ENCODE measurements at places on chromosomes 5 and 9.

- no peak for DNase-seq
Observed at GRCh38 chr5:86951761-86952160, 315.9 kb upstream of the RASA1 start.

- DNase-seq: no peak
Observed at GRCh38 chr5:178590141-178590923, at the start of gene COL23A1. TSS of gene COL23A1 (minus strand) at chr5:178590393.

DNA sequence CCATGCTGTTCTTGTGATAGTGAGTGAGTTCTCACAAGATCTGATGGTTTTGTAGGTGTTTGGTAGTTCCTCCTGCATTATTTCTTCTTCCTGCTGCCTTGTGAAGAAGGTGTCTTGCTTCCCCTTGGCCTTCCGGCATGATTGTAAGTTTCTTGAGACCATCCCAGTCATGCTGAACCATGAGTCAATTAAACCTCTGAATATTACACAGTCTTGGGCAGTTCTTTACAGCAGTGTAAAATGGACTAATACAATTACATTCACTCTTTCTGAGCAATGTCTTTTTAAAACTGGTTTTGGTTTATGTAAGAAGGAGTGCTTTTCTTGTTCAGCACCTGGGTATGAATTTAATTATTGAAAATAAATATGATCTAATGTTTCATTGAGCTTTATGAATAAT is 50.7 kb upstream of the ARRDC3 start:
- DNase-seq: no peak

GRCh38 chr9:136114610-136115009 is 4.1 kb downstream of the TMEM250 start:
- no peak for DNase-seq

DNA sequence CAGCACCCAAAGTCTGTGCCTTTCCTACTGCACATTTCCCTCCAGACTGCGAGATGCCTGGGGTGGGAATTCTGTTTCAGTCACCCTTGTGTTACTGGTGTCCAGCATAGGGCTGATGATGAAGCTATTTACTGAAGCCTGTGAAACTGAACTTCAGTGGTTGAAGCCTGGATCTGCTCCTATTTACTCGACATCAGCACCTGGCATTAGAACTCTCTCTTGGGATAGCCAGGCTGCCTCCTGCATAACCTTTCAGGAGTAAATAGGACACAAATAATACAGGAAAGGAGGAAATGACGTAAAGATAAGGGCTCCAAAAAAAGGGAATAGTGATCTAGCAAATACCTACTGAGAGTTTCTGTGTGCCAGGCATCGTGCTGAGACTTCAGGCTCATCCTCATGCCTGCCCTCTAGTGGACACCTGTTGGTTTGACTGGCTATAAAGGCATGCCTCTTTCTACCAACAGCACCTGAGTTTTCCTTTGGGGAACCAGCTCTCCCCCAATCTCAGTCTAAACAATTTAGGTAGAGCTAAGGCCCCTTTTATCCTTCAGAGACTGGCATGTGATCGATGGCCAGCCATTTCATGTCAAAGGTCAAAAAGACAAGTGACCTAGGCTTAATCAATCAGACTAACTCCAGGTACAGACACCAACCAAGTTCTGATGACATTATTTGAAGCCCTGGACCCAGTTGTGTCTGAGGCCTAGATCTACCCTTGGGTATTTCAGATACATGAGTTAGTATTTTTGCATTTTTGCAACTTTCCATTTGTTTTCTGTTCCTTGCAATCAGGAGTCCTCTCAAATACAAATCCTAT is 192.1 kb upstream of the TRIM32 start:
- peak; percentile 15 for DNase-seq

DNA sequence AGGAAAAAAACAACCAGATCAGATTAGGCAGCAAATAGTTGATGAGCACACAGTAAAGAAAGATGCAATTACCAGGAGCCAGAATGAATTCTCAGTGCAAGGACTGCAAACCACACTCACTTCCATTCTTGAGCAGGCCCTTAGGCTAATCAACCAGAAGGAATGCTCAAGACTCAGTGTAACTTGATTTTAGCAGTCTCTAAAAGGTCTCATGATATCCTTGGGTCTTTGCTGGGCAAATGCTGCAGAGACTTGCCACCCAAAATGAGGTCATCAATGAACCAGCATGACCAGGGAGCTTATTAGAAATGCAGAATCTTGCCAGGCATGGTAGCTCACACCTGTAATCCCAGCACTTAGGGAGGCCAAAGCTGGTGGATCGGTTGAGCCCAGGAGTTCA is 20.1 kb upstream of the TMEM245 start:
- DNase-seq: no peak

DNA sequence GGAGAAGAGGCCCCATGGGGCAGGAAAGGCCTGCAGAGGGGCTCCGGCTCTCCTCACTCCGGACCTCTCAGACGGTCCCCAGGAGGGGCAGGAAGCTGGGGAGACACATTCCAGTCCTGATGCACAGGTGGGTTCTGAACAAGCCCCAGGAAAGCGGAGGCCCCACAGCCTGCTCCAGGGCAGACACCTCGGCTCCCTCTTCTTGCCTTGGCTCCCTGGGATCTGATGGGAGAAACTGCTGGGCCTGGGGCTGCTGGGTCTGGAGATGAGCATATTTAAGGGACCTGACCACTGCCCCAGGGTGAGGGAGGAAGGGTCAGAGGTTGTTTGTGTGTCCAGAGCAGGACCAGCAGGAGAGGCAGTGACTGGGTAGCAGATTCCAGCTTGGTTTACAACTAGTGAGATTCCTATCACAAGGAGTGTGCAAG is 1.2 kb downstream of the CORO2A start:
- DNase-seq: no peak

- no peak for DNase-seq
Observed at GRCh38 chr5:115979201-115980041, 17.1 kb downstream of the LVRN start.

DNA sequence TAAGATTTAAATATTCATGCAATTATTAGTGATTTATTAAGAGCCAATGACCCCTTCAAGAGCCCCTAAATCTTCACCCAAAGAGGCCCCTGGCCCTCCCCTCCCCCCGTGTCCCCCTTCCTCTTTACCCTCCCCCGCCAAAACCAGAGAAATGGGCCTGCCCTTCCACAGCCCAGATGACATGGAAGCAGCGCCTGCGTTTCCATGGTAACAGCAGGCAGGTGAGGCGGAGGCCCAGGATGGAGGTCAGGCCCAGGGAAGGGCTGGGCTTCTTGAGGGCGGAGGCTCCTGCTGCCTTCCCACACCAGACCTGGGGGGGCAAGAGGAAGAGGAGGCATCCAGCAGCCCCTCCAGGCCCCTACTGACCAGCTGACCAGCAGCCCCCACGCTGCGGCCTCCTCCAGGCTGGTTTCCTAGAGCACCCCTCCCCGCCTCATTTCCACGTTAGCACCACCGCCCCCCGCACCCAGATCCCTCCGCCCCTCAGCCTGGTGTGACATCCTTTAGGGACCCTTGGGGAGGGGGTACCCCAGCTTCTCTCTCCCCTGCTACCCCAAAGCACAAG is 37.4 kb downstream of the UNC5A start:
- no peak for DNase-seq

DNA sequence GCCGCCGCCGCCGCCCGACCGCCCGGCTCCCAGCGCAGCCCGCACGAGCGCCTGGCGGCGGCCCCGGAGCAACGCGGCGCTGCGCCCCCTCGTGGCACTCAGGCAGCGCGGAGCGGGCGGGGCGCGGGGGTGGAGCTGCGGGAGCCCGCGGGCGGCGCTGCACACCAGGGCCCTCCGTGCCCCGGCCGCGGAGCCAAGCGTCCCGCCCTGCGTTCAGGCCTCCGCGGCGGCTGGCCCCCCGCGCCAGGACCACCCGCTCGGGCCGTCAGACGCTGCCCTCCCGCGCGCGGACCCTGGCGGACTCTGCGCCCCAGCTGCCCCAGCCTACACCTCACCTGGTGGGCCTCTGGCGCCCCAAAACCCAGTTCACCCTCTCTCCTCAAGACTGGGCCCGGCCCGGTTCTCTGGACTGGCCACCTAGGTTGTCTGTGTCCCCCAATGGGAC is at the start of gene RASGEF1C:
TSS of gene RASGEF1C (minus strand) at position 75 of the 445 bp plus-strand sequence. CDS start 71,159 bp downstream, outside the sequence.
- DNase-seq: peak; percentile 58

DNA sequence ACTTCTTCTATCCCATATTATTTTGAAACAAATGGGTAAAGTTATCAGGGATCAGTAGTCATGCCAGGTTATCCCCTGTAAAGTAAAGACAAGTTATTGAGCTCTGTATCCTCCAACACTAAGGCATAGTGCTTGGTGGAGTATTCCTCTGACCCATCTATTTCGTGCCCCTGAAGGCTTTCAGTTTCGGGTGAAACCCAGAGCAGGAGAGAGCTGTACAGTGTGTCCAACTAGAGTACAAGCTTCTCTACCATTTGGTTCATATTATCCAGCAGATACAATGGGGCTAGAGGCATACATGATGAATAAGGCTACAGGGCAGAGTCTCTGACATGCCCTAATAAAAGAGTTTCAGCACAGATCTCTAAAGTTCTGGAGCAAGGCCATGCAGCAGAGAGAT is 3.2 kb upstream of the SLC22A4 start:
- DNase-seq: no peak

DNA sequence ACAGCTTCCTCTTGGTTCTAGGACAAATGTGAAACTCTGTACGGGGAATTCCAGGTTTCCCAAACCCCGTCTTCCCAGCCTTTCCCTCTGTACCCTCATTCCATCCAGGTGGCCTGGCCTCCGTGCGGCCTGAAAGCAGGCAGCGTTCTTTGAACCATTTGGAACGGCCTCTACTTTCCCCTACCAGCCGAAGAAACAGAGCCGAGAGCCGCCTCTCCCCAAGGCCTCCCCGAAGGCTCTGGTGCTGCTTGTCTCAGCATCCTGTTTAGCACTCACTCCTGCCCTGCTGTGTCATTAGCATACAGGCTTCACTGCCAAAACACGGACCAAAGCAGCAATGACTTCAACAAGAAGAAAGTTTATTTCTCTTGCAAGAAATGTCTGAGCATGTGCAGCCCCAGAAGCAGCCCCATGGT is 137.7 kb downstream of the HSD17B3 start:
- no peak for DNase-seq

Measured in stimulated activated CD4-positive, alpha-beta T cell treated with anti-CD3 and anti-CD28 coated beads, Interleukin-12 subunit alpha, Interleukin-12 subunit beta, amount 100 ng/mL, for 48 hours (primary cell).